ENCODE measurements at places on chromosomes 7 and 10.

DNA sequence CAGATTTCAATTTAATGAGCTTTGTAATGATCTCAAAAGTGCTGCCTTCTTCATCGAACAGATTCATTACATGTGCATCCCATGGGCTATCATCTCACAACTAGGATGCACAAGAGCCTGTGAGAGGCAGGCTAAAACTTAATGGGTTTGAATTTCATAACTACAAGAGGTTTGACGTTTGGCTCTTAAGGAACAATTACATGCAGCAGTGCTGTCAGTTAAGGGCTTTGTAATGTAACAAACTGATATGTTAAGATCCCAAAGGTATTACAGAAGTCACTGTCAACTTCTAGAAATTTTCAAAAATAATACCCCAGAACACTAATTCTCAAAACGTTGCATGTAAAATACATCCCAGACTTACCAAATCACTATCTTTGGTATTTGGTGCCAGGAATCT, 33.2 kb downstream of the KIF20B start:
- DNase-seq: no peak

DNA sequence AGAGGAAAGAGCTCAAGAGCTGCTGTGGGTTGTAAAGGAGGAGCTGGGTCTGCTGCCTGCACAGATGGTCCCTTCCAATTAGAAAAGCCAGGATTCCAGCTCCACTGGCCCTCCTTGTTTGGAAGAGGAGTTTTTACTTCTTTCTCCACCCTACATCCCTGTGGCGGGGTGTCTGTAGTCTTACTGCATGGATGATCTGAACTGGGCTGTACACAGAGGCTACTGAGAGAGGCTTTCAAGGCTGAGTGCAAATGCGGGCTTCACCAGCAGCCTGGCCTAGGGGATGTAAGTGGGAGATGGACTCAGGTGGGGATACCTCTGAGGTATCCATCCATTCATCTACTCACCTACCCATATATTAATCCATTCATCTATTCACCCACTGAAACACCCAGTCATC, 7.1 kb upstream of the CXCL12 start:
- DNase-seq: no peak

- DNase-seq: no peak
These were observed 15.2 kb downstream of the STAMBPL1 start for GRCh38 chr10:88895250-88895649.

- DNase-seq: no peak
These were observed 35.6 kb downstream of the SRPK2 start for GRCh38 chr7:105352901-105353668.

- peak; percentile 40 for DNase-seq
These were observed 792 bp downstream of the ZNF746 start for GRCh38 chr7:149496642-149497391.

- DNase-seq: peak; percentile 41
These were observed 113.4 kb downstream of the SEM1 start for GRCh38 chr7:96596120-96596826.

DNA sequence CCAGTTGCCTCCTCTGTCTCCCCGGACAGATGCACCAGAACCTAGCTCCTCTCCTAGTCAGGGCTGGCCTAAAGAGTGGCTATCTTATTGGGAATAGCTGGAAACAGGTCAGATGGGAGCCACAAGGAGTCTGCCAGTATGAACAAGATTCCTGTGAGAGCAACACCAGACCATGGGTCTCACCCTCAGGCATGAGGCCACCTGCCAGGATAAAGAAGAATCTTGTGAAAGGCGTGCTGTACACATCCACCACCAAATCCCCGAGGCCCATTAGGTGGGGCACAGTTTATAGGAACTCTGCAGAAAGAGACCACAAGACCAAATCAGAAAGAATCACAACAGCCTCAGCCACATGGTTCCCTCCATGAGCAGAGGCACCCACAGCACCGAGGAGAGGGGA, 325.9 kb downstream of the TNS3 start:
- no peak for DNase-seq

- DNase-seq: peak; percentile 7
These were observed 152.4 kb downstream of the DGKI start for GRCh38 chr7:137694405-137694804.

- DNase-seq: no peak
These were observed 93.9 kb upstream of the RET start for GRCh38 chr10:42982891-42983506.

GRCh38 chr10:6912929-6913328, 332.9 kb upstream of the PRKCQ start:
- no peak for DNase-seq

- no peak for DNase-seq
These were observed 177.3 kb upstream of the TMEM72 start for GRCh38 chr10:44733501-44734488.

GRCh38 chr10:8130973-8131911, 76.8 kb downstream of the GATA3 start:
- DNase-seq: no peak

DNA sequence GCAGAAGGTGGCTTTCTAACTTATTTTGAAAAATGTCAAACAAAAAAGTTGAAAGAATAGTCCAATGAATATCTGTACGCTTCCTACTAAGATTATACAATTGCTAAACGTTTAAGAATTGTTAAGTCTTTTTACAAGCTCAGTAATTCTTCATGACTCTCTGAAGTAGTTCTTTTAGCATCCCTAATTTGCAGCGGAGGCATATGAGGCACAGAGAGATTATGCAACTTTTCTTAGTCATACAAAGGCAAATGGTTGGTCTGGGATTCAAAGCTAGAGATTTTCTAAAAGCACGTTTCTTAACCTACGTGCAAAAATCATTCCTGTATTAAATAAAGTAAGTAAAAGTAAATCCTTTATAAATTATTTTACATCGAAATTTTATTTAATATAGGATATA, 254.2 kb downstream of the MAGI2 start:
- DNase-seq: no peak

- no peak for DNase-seq
These were observed 1511.9 kb downstream of the REEP3 start for GRCh38 chr10:65032867-65033769.

GRCh38 chr10:14293526-14293925, 37.2 kb downstream of the FRMD4A start:
- DNase-seq: no peak

DNA sequence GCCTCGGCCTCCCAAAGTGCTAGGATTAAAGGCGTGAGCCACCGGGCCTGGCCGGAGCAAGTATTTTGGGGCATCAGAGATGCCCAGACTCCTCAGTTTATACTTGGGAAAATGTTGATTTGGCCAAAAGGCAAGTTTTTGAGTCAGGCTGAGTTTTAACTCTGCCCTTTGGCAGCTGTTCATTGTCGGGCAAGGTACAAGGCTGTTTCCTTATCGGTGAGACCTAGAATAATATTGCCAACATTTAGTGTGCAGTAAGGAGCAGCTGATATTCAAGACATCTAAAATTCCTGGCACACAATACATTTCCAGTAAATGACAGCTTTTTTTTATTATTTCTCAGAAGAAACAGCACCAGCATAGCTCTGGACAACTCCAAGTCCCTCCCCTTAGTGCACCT, 147.6 kb upstream of the C7orf33 start:
- no peak for DNase-seq

DNA sequence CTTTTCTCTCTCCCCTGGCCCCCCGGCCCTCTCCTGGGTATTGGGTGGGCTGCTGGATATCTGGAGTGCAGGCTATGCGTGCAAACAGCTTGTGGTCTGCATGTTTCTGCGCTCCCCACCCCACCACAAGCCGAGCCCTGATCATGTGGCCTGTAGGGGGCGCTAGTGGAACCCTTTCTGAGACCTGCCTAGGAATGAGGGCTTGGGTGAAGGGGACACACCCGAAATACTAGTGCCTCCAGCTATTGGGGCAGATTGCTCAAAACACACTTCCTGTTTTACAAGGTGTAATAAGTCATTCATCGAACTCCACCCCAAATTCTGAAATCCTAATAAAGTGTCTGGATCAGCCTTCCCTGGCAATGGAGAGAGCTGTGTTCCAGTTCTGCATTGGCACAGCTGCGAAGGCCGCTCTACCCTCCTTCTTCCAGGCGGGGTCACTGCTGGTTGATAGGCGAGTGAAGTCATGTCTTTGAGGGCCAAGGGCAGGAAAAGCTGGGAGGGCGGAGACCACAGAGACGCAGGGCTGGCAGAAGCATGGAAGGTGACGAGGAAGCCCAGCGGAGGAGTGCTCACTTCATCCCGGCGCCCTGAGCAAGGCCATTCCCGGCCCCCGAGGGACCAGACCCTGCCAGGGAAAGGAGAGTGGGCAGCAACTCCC, 19.8 kb upstream of the PRRT4 start:
- peak; percentile 69 for DNase-seq

DNA sequence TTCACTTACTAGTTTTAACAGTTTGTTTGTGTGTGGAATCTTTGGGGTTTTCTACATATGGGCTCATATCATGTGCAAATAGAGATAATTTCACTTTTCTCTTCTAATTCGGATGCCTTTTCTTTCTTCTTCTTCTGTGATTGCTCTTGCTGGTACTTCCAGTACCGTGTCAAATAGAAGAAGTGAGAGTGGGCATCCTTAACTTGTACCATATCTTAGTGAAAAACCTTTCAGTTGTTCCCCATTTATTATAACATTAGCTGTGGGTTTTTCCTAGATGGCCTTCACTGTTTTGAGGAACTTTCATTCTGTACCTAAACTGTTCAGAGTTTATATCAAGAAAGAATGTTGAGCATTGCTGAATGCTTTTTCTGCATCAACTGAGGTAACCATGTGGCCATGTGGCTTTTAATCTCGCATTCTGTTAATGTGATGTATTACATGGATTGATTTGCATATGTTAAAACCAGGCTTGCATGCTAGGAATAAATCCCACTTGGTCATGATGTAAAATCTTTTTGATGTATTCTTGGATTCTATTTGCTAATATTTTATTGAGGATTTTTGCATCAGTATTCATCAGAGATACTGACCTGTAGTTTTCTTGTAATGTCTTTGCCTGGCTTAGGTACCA, 78.7 kb downstream of the FAM107B start:
- no peak for DNase-seq

GRCh38 chr10:18159557-18159956, 19.3 kb downstream of the CACNB2 start:
- DNase-seq: peak; percentile 34

GRCh38 chr7:156176039-156176438, 363.8 kb upstream of the SHH start:
- DNase-seq: no peak

DNA sequence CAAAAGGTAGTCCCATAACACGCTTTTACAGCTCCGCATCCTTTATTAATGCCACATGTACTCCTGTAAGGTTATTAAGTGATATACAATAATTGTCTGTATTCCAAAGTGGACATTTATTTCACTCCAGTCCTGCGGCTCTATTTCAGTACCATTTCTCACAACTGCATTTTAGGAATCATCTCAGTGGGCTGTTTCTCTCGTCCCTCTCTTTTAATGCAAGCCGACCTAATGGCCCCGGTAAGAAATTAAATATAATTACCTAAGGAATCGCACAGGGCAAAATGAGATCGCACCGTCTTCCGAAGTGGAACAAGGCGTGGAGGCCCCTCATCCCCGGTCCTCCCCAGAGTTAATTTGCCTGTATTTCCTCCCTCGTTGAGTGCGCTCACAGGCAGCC, 216.5 kb downstream of the RAB11FIP2 start:
- DNase-seq: peak; percentile 9

DNA sequence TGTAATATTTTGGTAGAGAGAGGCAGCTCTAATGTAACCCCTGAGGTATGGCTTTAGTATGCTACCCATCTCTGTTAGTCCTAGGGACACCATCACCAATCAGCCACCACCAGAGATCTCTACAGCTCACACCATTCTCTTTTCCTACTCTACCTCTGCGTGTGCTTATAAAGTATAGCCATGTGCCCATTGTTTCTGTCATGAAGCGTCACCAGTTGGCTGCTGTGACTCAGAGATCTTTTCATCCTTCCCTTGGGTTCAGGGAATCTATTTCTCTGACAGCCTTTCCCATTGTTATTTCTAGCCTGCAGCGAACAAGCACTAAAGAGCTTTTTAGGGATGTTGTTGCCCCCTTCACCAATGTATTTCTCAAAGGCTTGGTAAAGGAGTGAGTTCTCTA, 103.3 kb downstream of the TPST1 start:
- no peak for DNase-seq

DNA sequence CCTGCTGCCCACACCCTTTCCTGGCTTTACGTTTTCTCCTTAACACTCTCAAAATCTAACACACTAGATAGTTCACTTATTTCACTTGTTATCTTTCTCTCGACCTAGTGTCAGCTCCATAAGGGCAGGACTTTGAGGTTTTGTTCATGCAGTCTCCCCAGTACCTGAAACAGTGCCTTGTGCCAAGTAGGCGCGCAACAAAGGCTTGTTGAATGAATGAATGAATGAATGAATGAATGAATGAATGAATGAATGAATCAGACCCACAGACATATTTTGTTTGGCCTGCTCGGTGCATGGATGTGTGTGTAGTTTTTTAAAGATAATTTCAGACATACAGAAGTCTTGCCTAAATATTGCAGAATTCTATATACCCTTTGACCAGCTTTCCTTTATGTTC, 6.2 kb downstream of the TYSND1 start:
- no peak for DNase-seq

DNA sequence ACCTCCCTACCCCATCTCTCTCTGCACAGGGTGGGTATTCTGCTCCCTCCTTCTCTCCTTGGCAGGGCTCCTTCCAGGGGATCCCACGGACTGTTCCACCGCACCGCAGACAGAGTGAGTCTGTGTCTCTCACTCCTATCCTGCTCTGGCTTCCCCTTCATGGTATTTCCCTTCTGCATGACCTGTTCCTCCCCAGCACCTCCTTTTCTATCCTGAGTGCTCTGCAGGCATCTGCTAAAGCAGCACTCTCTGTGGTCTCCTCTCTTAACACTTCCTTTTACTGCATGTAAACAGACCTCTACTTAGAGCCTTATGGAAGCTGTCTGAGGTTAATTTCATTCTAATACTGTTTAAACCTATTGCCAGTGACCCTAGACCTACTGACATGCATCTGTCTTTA, 171.5 kb downstream of the CCSER2 start:
- DNase-seq: no peak

GRCh38 chr10:3898821-3899220, 113.8 kb upstream of the KLF6 start:
- DNase-seq: no peak

DNA sequence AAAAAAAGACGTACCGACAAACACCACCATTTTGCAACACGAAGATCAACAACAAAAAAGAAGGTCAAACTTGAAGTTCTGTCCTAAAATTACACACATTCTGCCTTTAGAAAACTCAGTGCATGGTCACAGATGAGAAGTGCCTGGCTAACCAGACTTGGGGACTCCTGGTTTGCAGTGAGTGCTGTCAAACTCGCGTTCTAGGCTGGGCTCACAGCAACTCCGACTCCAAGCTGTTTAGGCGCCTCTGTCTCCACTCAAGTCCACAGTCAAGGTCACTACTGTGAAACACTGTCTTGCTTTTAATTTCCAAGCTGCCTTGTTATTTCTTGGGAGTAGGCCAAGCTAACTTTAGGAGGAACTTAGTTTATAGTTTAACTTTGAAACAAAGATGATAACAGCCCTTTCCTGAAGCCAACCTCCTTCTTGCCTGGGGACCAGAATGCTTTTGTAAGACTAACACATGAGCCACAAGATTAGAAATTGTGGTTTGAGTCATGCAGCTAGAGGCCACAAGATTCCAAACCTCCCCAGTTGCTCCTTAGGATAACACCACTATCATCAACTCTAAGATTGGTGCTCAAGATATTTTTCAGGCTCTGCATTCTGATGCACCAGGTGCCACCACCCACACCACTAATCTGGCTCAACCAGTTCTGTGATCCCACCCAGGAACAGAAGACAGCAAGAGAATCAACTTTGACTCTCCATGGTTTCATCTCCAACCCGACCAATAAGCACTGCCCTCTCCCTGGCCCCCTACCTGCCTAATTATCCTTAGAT, 1.1 kb upstream of the DNAAF5 start:
- DNase-seq: no peak

Data from A673 (cell line).